T-cell (primary cell): ENCODE measurements at places on chromosomes 11 and 22. TPM values are rescaled to one million over a fixed set of nuclear protein-coding genes. Genes with fewer than 3 reads are reported as not detected.

GRCh38 chr11:13284776-13285588 lies 7.4 kb downstream of the BMAL1 start:
- H3K4me3 ChIP-seq = no peak overlapping the region
- no peak for DNase-seq
- H3K27ac ChIP-seq = no peak overlapping the region

DNA sequence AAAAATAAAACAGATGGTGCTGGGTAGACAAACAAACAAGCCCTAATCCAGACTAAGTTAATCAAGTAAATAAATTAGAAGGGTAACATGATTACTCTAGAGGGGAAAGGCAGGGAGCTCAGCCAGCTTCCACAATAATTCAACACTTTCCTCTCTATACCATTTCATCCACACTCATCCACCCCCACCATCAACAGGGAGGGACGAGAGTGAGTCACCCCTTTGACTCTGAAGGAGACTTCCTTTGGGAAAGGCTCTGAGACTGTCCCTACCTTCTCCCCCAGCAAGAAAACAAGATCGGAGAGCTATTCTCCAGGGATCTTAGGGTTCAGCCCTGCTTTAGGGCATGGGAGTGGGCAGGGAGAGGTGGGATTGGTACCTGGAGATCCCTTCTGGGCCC lies 33.1 kb downstream of the TRIM66 start:
- H3K27ac ChIP-seq = no peak overlapping the region
- no peaks in the 10 kb centered on the region for H3K27me3 ChIP-seq
- H3K4me1 ChIP-seq = no peaks in the 10 kb centered on the region
- H3K36me3 ChIP-seq = peaks cover 63% of the 10 kb centered on the region
- DNase-seq = no peak
- no peak overlapping the region for H3K4me3 ChIP-seq

DNA sequence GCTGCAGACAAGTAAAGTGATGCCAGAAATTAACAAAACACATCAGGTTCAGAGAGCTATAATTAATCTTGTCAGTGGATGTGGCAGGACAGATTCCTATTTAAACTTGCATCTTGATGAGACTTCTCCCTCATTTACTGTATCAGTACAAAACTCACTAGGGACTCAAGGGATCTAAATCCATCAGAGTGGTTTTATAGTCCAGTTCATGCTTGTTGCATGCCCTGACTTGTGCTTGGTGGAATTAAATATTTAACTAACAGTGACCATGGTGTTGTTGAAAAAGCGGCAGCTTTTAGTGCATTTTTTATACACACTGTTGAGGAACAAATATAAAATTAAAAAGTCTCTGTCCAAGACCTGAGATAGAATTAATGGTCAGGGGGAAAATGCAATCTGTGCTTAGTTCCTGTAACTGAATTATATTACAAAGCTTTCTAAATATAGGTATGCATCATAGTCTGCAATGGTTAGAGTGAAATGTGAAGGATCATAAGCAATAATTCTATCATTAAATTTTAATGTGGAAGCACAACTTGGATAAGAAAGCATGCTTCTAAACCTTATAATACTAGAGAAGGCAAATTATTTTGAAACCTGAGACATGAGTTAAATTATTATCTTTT lies 1475.5 kb upstream of the TENM4 start:
- H3K27ac ChIP-seq = no peak overlapping the region
- H3K27me3 ChIP-seq = no peaks in the 10 kb centered on the region
- H3K4me3 ChIP-seq = no peak overlapping the region
- H3K36me3 ChIP-seq = no peaks in the 10 kb centered on the region

DNA sequence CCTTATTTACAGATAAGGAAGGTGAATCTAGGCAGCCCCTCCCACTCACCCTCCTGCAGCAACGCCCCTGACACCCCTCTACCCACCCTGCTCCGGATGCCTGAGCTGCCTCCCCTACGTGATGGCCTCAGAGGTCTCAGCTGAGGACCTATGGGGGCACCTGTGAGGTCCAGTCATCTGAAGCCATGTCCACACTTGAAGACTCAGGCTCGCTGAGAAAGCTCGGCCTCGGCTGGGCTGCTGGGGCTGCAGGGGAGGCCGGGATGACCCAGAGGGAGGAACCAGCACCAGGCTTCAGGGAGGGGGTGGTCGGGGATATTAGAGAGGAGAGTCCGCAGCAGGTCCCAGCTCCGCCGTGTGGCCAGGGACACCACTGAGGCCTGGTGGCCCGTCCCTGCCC lies 92.8 kb downstream of the BRD1 start:
- H3K27ac ChIP-seq = no peak overlapping the region
- H3K4me3 ChIP-seq = no peak overlapping the region
- no peaks in the 10 kb centered on the region for H3K36me3 ChIP-seq
- DNase-seq = no peak
- peaks cover 8% of the 10 kb centered on the region for H3K4me1 ChIP-seq

DNA sequence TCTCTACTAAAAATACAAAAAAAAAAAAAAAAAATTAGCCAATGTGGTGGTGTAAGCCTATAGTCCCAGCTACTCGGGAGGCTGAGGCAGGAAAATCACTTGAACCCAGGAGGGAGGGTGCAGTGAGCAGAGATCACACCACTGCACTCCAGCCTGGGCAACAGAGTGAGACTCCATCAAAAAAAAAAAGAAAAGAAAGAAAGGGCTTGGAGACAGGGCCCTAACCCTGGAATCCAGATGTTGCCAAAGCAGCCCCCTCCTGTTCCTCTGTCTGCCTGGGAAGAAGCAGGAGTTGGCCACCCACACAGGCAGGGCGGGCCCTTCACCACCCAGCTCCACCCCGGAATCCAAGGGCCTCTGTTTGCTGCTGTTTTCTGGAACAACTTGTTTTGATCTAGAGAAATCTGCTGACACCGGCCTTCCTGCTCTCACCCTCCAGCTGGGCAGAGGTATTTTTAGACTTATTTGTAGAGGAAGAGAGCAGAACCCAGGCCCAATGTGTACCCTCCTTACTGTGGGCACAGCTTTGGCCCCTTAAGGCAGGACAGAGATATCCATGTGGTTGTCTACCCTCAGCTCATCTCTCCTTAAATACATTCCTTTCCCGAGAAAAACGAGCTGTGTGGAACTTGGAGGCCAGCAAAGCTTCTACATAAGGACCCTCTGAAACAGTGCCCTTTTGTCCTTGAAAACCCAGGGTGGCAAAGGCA lies 2.7 kb upstream of the NEAT1 start:
- peak overlapping the region; percentile 95 for H3K27ac ChIP-seq
- H3K4me3 ChIP-seq = peak overlapping the region; percentile 72
- H3K27me3 ChIP-seq = no peaks in the 10 kb centered on the region
- DNase-seq = no peak

Gene RIMBP3C
- not detected for total RNA-seq

Gene TBX10
- total RNA-seq = not detected

Gene FZD4
- total RNA-seq = 0.35 TPM
